ENCODE measurements at places on chromosomes 1 and 21.

DNA sequence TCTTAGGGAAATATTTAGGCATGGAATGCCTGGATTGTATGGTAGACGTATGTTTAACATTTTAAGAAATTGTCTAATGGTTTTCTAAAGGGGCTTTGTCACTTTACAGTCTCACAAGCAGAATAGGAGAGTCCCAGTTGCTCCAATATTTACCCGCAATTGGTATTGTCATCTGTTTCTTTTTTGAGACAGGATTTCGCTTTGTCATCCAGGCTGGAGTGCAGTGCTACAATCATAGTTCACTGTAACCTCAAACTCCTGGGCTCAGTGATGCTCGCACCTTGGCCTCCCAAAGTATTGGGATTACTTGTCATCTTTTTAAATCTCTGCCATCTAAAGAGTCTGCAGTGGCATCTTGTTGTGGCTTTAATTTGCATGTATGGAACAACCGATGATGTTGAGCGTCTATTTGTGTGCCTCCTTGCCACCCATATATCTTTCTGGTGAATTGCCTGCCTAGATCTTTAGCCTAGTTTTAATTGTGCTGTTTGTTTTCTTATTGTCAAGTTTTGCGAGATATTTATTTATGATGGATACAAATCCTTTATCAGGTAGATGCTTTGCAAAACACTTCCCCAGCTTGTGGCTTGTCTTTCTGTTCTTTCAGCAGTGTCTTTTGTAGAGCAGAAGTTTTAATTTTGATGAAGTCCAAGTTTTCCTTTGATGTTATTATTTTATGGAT, 32.0 kb upstream of the EDARADD start:
- DNase-seq, result no peak

DNA sequence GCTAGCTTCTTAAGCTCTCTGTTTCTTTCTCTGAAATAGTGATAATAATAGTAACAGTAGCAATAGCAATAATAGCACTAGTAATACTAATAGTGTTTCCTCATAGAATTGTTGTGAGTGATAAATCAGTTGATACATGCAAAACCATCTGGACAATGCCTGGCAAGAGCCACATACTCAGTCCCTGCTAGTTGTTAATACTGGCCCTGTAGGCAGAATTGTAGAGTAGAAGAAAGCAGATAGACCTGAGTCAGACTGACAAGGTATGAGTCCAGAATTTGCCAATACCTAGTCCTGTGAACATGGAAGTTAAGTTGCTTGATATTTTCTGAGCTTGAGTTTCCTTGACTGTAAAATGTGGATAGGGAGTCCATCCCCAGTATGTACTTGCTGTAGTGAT, 171.9 kb downstream of the C1orf21 start:
- DNase-seq, result no peak

GRCh38 chr21:42443181-42443785, 39.6 kb downstream of the UBASH3A start:
- no peak for DNase-seq

DNA sequence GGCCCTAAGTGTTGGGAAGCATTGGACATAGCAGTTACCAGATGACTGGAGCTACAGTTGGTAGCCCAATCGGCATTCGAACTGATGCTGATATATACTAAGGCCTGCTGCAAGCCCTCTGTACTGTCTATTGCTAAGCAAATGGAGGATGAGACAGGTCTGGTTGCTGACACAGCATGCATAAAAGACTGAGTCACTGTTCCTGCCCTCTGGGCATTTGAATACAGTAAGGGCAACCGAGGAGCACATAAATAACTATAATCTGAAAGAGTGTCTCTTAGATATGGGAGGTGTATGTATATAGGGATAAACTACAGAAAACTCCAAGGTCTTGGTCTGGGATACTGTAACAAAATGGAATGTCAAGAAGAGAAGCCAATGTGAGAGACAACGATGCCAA, 16.8 kb upstream of the MARK1 start:
- DNase-seq, result no peak

- DNase-seq, result no peak
These were observed 161.6 kb upstream of the KLHDC7A start for GRCh38 chr1:18319099-18319498.

DNA sequence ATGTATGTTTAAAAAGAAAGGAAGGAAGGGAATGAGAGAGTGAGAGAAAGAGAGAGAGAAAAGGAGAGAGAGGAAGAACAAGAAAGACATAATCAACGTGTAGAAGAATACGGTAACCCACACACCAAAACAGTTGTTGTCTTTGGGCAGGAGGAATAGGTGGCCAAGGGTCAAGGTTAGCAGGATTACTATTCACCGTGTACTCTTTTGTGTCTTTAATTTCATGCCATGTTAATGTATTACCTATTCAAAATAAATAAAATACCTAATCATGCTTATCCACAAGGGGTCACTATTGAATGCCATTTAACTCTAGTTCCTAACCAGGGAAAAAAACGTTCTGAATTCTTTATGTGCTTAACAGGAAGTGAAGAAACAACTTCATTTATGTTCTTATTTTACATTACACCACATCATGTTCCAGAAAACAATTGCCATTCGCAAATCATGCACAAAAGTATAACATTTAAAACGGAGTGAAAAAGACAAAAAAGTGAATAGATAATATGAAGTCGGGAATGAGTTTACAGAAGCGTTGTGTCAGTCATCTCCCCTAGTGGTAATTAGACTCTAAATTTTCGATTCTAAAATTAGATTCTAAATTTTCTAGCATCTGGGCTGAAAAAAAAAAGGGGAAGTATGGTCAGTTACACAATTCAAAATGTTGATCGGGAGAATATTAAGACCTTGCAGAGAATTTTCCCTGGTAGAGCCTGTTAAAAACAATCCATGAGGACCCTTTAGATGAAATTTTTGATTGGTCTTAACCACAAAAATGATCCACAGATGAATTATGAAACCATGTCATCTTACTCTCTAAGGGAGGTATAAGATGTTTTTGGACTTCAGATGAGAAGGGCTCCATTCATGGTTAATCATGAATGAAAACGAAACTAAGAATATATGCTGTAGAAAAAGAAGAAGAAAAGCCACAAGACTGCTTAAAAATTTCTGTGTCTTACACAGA, 700 bp upstream of the KMO start:
- no peak for DNase-seq

GRCh38 chr1:4306559-4307467, 347.6 kb upstream of the AJAP1 start:
- DNase-seq, result no peak
